Central memory CD4-positive, alpha-beta T cell (primary cell): ENCODE measurements at places on chromosomes 16 and 17.

DNA sequence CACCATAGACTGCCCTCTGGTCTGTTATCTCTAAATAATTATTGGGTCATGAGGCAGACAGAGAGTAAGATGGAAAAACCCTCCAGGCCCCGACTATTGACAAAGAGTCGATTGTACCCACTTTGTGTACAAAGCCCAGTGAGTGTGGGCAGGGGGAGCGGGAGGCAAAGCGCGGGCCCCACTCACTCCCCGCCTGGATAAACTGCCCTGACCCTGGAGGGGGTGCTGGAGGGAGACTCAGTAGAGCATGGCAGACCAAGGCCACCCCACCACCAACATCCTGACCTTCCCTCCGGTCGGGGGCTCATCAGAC lies 11.2 kb upstream of the CPSF4L start:
- no peak for DNase-seq

DNA sequence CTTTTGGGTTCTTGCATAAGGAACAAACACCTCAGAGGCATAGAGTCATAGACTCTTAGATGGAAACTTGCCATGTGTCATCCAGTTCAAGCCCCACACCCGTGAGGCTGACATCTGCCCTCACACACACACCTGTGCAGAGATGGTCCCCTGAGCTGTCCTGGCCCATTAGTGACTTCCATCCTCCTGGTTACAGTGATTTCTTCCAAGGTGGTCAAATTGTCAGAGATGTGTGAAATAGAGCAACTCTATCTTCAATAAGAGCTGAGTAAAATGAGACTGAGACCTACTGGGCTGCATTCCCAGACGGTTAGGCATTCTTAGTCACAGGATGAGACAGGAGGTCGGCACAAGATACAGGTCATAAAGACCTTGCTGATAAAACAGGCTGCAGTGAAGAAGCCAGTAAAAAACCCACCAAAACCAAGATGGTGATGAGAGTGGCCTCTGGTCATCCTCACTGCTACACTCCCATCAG lies 342.2 kb upstream of the TNRC6C start:
- DNase-seq: no peak

DNA sequence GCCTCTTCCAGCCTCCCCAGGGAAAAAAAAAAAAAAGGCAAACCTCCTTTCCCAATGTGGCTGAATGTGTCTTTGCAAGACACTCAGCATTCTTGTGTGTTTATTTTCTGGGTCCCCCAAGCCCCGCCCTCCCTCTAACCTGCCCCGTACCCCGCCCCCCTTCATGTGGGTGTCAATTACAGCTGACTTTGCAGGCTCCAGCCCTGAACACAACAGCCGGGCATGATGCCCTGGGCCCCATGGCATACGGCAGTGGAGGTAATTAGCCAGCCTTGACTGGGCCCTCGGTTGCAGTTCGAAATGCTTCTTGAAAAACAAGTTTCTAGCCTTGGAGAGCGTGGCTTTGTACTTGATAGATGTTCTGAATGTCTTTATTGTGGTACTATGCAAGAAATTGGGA lies 354.7 kb upstream of the RBFOX1 start:
- no peak for DNase-seq

GRCh38 chr17:67725373-67725791 lies 7.6 kb downstream of the NOL11 start:
- peak; percentile 58 for DNase-seq

DNA sequence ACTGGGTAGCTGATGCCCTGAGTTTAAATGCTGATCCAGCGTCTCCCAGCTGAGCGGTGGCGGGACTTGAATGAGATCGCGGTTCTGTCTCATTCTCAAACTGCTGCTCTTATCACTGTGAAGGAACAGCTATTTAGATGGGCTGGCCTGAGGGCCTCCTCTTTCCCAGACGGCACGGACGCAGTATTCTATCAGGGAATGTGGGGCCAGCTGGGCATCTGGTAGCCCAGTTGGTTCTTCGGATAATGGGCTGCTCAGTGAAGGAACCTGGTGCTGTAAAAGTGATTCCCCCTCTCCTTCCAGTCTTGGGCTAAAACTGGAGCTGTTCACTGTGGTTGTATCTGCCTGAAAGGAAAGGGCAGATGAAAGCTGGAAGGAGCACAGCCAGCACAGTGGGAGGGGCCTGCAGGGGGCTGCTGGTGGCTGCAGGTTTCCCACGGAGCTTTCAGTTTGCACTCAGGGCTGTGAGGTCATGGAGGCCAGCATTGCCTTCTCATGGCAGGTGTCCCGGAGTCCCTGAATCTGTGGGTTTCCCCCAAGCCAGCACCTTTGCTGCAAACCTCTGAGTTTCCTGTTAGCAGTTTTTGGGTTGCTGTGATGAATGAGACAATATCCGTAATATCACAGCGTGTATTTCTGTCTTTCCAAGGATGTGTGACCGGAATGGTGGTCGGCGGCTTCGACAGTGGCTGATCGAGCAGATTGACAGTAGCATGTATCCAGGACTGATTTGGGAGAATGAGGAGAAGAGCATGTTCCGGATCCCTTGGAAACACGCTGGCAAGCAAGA lies 3.6 kb downstream of the IRF8 start:
- DNase-seq: peak; percentile 54

GRCh38 chr16:87384162-87384874 lies 742 bp upstream of the FBXO31 start:
- DNase-seq: no peak

GRCh38 chr16:50705436-50706110 lies 12.2 kb downstream of the NOD2 start:
- no peak for DNase-seq

- peak; percentile 36 for DNase-seq
These were observed 139.7 kb downstream of the AATF start for GRCh38 chr17:37088459-37088858.

GRCh38 chr16:77057161-77057774 lies 133.7 kb upstream of the MON1B start:
- DNase-seq: no peak

DNA sequence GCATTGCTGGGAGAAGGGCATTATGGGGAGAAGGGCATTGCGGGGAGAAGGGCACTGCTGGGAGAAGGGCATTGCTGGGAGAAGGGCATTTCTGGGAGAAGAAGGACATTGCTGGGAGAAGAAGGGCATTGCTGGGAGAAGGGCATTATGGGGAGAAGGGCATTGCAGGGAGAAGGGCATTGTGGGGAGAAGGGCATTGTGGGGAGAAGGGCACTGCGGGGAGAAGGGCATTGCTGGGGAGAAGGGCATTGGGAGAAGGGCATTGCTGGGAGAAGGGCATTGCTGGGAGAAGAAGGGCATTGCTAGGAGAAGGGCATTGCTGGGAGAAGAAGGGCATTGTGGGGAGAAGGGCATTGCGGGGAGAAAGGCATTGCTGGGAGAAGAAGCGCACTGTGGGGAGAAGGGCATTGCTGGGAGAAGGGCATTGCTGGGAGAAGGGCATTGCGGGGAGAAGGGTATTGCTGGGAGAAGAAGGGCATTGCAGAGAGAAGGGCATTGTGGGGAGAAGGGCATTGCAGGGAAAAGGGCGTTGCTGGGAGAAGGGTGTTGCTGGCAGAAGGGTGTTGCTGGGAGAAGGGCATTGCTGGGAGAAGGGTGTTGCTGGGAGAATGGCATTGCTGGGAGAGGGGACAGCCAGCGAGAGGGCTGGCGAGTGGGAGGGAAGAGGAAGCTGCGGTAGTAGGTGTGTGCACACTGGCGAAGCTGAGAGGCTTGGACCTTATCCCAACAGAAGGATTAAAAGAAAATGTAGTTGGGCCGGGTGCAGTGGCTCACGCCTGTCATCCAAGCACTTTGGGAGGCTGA lies 4.6 kb upstream of the PYDC1 start:
- no peak for DNase-seq

DNA sequence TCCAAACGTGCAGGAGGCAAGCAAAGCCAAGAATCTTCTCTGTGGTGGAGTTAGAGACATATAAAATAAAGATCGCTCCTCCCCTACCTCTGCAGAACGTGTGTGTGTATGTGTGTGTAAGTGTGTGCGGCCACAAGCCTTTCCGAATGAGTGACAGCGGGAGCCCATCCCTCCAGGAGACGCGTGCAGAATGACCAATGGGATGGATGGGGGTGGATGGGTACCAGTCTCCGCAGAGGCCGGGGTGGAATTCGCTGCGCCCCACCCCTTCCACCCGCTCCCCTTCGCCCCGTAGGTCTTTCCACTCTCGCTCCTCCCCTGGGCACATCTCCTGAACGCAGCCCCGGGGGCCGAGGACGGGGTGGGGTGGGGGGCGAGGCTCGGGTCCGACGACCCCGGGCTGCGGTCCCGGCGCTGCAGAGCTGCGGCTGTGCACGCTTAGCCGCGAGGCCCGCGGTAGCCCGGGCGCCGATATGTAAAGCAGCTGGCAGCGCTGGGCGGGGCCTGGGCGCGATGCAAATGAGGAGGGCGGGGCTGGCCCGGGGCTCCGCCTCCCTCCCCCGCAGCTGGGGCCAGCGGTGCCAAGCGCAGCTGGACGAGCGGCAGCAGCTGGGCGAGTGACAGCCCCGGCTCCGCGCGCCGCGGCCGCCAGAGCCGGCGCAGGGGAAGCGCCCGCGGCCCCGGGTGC lies at the start of gene PRKCB:
Gene PRKCB, plus strand, starts transcription at position 594 of the 688 bp plus-strand sequence.
- peak; percentile 87 for DNase-seq

GRCh38 chr16:57133886-57134285 lies 41.5 kb downstream of the CPNE2 start:
- DNase-seq: no peak

DNA sequence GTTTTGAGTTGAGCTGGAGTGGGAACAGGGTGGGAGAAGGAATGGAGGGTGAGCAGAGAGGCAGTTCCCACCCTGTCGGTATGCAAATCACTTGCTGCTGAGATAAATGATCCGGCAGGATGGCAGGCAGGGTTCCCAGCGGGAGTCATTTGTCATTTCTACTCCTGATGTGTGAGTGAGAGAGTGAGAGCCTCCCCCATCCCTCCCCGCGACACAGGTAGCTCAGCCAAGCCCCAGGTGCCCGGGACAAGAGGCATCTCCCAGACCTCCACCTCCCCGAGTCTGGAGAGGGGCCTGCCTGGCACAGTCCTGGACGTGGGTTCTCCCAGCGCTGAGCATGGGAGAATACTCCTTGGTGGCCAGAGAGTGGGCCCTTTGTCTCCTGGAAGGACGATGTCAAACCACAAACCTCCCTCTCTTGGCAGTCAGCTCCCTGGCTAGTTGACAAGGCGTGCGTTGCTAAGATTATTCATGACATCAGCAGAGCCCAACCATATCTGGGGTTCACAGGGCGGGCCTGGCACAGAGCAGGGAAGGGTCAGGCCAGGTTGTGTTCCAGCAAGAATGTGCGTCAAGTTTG lies 33.7 kb upstream of the TNRC6C start:
- DNase-seq: no peak

- DNase-seq: no peak
These were observed 20.1 kb downstream of the USP6 start for GRCh38 chr17:5135726-5136579.

DNA sequence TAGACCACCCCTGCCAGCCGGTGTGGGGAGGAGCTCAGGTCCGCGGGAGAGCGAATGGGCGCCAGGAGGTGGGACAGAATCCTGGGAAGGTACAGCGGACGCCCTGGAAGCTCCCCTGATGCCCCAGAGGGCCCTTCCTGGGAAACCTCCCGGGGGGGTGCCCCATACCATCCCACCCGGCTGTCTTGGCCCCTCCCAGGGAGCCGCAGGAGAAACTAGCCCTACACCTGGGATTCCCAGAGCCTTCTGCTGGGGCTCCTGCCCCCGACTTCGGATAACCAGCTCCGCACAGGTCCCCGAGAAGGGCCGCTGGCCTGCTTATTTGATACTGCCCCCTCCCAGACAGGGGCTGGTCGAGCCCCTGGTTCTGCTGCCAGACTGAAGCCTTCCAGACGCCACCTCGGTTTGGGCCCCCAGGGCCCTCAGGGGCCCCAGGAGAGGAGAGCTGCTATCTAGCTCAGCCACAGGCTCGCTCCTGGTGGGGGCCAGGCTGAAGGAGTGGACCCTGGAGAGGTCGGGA lies 3.0 kb upstream of the CBX4 start:
- DNase-seq: no peak

DNA sequence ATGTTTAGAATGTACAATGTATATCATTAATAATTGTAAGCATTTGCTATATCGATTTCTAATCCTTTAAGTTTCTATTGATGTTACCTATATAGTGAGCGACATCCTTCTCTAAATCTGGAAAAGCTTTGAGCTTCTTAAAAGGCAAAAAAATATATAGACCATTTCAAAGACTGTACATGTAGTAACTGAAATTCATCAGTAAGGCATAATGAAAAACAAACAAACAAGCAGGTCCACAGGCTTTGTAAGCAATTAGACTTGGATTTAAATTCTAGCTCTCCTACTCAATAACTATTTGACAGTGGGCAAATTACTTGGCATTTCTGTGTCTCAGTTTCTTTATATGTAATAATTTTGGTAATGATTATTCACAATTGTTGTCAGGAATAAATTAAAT lies 51.7 kb upstream of the NACA2 start:
- no peak for DNase-seq

GRCh38 chr16:62363501-62363900 lies 327.3 kb upstream of the CDH8 start:
- DNase-seq: no peak

DNA sequence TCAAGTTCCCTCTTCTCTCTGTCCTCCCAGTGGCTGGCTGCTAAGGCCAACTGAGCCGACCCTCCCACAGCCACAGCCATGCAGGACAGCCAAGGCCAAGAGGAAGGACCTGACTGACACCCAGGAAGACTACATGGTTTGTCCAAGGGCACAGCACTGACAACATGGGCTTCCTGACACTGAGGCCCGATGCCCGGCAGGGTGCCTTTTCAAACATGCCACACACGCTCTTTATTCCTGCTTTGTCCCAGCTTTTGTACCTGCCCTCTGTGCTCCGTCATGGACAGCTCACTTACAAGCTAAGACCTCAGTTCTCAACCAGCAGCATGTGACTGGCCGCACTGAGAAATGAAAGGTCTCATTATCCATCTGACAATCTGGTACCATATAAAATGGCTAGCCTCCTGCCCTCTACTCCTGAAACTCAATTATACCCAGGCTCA lies 45.8 kb downstream of the TEX2 start:
- DNase-seq: no peak

DNA sequence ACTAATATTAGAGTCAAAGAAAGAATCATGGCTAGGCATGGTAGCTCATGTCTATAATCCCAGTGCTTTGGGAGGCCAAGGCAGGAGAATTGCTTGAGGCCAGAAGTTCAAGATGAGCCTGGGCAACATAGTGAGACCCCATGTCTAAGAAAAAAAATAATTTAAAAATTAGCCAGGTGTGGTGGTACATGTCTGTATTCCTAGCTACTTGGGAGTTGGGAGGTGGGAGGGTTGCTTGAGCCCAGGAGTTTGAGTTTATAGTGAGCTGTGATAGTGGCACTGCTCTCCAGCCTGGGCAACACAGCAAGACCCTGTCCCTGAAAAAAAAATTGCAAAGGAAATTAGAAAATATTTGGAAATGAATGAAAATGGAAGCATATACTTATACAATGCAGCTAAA lies 210.3 kb upstream of the AXIN2 start:
- DNase-seq: no peak

DNA sequence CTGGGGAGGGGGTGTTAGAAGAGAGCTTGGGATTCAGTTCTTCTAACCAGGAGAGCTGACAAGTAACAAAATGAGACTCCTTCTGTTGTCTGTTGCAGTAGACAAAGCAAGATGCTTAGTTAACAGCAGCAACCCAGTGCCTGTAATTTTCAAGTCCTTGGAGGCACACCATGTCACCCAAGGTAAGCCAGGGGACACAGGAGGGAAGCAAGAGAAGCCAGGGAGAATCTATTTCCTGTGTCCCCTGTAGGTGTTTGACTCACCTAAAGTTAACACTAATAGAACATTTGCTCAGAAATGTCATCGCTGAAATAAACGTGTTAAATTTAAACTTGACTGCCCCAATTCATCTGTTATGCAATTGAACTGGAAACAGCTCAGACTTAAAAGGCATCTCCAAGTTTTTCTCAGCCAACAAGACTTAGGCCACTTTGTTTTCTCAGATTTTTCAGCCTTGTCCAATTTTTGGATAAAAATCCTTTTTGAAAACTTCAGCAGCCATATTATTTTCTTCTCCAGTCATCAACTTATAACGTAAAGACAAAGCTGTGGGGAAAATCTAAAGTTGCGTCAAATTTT lies 257.6 kb downstream of the CDH13 start:
- no peak for DNase-seq
